ENCODE measurements at places on chromosomes 5 and 9. TPM values are rescaled to one million over a fixed set of nuclear protein-coding genes. Genes with fewer than 3 reads are reported as not detected.
A peak's percentile ranks its signal among the peaks of the same experiment; 100 is the strongest.

DNA sequence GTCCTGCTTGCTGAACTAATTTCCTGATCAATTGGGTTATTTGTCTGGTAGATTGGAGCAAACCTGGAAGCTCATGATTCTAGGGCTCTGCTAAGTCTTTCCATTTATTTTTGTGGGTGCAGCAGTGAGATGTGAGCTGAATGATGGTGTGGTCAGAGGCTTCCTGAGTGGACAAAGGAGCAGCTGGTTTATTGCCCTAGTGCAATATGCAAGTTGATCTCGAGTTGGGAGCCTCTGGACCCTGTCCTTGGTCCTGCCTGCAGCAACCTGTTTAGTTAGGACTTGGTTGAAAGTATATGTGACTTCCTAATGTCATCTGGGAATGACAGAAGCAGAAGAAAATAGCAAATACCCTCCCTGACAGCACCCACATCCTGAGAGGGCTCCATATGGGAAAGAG is 4.2 kb upstream of the UNC5A start:
- DNase-seq, result no peak

SHC3 gene
- 7.3 TPM for total RNA-seq

GRCh38 chr5:103821361-103821760 is 258.8 kb upstream of the NUDT12 start:
- DNase-seq, result no peak

- no peak for DNase-seq
Observed at GRCh38 chr5:174735498-174736330, 11.3 kb downstream of the MSX2 start.

- no peak for DNase-seq
Observed at GRCh38 chr9:136947955-136948510, 3.0 kb downstream of the C8G start.

- DNase-seq, result no peak
Observed at GRCh38 chr5:107671742-107672210, 1.0 kb upstream of the EFNA5 start.

CNTNAP3 gene
- total RNA-seq, result 10.9 TPM

TTF1 gene
- total RNA-seq, result 7.9 TPM

DNA sequence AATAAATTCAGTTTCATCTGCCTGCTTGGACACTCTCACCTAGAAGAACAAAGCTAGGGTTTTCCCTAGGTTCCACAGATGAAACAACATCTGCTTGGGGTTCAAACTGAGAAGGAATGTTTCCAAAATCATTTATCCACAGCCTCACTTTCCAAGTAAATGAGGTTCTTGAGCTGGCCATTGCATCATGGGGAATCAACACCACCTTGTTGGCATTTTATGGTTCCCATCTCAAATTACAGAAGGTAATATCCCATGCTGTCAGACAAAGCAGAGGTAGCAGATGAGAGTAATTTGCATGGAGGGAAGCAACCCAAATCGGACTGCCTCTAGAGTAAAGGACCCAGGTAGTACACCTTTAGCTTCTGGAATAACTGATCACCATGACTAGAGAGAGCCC is 10.5 kb upstream of the NR4A3 start:
- DNase-seq, result no peak

- no peak for DNase-seq
Observed at GRCh38 chr9:133347515-133347984, 381 bp downstream of the MED22 start.

- DNase-seq, result no peak
Observed at GRCh38 chr9:37751186-37751585, 2.4 kb upstream of the TRMT10B start.

- no peak for DNase-seq
Observed at GRCh38 chr9:132748450-132748849, 78.2 kb downstream of the GTF3C4 start.

DNA sequence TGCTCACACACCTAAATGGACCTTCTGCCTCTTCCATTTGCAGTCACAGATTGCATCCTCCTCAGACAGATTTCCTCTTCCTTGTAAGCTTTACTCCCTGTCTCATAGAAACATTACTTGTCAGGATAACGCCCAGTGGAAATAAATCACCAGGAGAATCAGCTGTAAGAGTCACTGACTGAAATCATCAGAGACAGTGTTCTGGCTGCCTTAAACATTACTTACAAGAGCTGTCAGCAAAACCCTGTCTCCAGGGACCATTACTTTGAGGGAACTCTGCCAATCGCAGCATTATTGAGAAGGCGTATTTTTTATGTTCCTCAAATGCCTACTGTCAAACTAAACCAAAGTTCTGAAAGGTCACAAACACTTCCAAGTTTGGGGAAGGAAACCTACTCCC is 5.9 kb downstream of the DPYSL3 start:
- DNase-seq, result no peak

DNA sequence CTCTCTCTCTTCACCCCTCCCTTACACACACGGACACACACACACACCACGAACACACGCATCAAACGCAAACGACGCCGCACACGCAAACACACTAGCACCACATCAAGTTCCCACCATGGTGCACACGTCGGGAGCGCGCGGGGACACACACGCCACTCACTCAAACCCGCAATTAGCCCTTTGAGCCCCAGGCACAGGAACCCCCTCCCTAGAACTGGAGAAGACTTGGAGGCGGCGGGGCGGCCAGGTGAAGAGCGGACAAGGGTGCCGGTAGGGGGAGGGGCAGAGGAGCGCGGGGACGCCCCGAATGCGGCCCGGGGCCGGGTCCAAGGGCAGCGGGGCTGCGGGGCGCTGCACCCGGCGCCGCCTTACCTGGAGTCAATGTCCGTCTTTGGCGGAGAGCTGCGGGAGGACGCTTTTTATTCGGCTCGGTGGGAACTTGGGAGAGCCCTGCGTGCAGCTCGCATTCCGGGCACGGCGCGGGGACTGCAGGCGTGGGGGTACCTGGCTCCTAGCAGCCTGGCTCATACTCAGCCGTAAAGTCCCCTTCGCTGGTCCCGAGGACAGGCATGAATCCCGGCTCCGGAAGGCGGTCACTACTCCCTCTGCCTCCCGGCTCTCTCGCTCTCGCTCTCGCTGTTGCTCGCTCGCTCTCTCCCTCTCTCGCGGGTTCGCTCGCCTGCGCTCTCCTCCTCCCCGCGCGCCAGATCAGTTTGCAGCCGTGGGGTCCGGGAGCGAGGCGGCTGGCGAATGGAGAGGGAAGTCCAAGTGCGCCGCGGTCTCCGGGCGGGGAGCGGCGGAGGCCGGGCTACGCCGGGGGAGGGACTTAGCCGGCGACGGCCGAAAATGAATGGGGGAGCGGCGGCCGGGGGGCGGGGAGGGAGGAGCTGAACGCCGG is at the start of gene BRINP1:
Gene BRINP1 (minus strand): TSS at position 755 of the 901 bp plus-strand sequence. CDS start 56,080 bp downstream, outside the sequence.
- DNase-seq, result no peak

SPAAR gene
- 8.1 TPM for total RNA-seq

SLC34A1 gene
- not detected for total RNA-seq

- DNase-seq, result no peak
Observed at GRCh38 chr9:129640086-129640870, 1.7 kb downstream of the ASB6 start.

DNA sequence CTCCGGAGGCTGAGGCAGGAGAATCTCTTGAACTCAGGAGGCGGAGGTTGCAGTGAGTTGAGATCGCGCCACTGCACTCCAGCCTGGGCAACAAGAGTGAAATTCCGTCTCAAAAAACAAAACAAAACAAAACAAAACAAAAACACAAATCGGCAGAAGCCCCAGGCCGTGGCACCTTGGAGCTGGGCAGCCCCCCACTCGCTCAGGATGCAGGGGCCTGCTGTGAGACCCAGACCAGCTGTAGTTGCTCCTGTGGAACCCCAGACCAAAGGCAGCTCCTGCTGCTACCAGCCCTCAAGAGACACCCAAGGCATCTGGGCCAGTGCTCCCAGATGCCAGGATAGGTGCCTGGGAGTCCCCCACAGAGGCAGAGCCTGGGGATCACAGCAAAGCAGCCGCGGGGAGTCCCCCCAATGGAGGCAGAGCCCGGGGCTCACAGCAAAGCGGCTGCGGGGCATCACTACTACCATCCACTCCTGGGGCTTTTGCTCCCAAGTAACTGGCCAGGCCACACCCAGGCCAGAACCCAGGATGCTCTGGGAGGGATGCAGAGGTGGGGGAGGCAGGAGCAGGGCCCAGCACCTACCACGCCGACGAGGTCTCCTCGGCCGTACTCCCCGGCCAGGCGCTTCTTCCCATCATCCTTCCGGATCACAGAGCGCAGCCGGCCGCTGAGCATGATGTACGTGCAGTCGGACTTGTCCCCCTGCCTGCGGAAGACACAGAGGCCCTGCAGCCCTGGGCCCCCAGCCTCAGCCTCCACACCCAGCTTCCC is 37.7 kb upstream of the NSMF start:
- no peak for DNase-seq

GRCh38 chr9:27421577-27421976 is 102.5 kb upstream of the IFNK start:
- DNase-seq, result no peak

CXCL14 gene
- not detected for total RNA-seq

- DNase-seq, result no peak
Observed at GRCh38 chr9:706606-707459, 134.7 kb upstream of the DMRT1 start.

PCA3 gene
- total RNA-seq, result not detected

DNA sequence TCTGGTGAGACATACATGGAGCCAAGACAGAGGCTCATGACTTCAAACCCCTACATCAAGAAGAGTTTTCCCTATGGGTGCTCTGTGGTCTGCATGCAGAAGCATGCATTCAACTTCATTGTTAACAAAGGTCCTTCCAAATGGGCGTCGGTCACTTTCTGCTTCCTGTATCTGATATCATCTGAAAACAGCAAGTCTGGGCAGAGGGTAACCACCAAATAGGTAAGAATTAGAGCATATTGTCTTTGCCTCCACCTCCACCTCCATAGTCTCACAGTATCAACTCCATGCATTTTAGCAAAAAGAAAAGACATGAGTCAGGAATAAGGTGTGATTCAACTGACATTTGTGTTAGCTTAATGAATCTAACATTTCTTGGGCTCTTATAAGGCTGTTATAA is 462.9 kb downstream of the DMRT2 start:
- DNase-seq, result no peak

MYOT gene
- not detected for total RNA-seq

DNA sequence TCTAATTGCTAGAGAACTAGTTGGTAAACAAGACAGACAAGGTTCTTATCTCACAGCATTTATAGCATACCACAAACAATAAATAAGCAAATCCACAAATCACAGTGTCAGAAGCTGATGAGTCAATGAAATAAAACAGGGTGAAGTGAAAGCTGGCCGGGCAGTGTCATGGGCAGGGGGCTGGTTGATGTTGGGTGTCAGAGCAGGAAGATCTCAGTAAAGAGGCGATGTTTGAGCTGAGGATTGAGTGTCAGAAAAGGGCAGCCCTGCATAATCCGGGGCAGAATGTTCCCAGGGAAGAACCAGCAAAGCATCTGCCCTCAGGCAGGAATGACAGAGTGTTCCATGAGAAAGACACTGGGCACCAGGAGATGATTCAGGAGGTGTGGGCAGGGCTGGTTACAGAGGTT is 183.4 kb downstream of the GOLPH3 start:
- no peak for DNase-seq

BTNL8 gene
- not detected for total RNA-seq

GRCh38 chr9:89634995-89635742 is 30.4 kb downstream of the GADD45G start:
- DNase-seq, result no peak

DNA sequence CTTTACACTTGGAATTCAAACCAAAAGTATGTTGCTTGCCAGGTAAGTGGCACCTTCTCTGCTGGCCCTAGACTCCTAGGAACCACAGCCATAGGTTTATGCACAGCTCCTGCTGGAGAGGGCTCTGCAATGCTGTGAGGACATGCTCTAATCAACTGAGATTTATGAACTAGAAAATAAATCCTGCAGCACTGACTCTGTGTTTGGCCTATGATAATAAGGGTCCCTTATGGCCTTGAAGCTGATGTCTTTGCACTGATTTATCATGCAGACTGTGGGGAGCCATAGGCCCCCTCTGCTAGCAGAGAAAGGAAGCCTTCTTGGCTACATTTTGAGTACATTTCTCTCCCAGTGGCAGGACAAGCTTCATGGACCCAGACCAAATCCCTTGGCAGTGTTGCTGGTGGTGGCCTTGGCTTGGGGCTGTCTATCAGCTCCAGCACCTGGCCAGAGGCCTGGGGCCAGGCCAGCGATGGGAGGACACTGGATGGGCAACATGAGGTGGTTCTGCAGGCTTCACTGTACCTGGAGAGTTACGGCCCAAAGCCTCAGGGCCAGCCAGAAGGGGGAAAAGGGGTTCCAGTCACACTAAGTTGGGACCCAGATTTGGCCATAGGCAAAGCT is 178.0 kb downstream of the SEMA6A start:
- DNase-seq, result no peak

GRCh38 chr9:3863111-3863528 is 337.3 kb upstream of the RFX3 start:
- DNase-seq, result peak; percentile 20

LOX gene
- total RNA-seq, result 164 TPM

DNA sequence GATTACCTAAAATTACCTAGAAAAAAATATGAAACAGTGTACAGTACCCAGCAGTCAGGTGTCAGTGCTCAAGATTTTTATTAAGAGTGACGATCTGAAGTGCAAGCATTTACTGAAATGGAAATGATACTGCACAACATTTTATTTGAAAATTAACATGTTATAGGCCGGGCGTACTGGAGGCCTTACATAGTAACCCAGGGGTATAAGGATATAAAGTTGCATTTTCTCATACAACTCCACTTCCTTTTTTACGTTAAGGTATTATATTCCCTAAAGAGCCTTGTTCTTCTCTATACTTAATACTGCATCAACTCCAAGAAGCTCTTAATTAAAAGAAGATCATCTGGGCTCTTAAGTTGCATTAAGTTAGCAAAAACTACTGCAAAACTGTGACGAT is 3.3 kb downstream of the MAT2B start:
- DNase-seq, result no peak

DNA sequence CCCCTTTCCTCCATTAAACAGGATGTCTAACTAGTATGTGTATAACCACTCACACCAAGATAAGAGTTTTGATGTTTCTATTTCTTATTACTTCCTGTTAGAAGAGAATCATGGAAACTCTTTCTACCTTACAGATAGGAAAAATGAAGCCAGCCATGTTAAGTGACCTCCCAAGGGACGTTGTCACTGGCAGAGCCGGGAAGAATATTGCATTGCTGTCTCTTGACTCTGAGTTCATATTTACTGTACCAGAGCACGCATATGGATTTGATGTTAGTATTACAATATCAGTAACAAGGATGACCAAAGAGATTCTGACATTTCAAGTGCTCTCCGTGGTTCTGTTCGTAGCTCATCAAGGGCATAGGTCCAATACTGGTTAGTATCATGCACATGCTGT is 12.5 kb upstream of the C5orf63 start:
- DNase-seq, result no peak

DNA sequence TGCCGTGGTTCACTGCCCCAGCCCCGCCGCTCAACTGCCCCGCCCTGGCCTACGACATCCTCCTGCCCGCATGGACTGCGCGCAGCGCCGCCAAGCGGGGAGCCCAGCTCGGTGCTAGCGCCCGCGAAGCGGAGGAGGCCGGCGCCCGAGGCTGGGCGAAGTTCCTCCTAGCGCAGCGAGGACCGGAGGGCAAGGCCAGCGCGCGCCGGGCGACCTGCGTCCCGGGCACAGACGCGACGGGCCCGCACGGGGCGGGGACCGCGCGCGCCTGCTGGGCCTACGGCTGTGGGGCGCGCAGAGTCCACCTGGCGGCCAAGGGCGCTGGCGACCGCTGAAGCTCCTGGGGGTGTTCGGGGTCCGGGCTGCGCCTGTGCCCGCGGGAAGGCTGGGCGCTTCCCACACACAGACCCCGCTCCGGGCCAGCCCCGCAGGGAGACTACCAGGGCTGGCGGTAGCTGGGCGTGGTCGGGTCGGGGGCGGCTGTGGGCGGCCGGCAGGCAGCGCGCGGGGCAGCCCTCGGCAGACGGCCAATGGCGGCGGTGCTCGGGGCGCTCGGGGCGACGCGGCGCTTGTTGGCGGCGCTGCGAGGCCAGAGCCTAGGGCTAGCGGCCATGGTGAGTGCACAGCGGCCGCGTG is at the start of gene PCBD2:
Gene PCBD2 (plus strand): TSS at position 522 of the 636 bp plus-strand sequence. CDS start 9 bp downstream, at position 531.
- no peak for DNase-seq

Data from glomerular endothelial cell (primary cell).